ENCODE measurements at places on chromosomes 4 and X.

GRCh38 chr4:172584816-172585215, 583.8 kb upstream of the GALNT7 start:
- no peak for DNase-seq

DNA sequence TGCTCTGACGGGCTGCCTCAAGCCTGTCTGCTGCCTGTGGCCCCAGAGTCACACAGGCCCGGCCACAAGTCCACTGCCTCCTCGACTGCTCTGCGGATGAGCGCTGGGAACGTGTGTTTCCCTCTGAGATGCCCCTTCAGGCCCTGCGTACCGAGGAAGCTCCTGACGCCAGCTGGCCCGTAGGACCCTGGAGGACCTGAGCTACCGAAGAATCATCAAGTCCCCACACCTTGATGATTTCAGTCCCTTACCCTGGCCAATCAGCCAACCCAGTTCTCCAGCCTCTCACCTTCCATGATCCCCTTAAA, 96.6 kb upstream of the LRPAP1 start:
- DNase-seq: no peak

- no peak for DNase-seq
Measured at GRCh38 chr4:54525602-54526001, 132.2 kb upstream of the KIT start.

DNA sequence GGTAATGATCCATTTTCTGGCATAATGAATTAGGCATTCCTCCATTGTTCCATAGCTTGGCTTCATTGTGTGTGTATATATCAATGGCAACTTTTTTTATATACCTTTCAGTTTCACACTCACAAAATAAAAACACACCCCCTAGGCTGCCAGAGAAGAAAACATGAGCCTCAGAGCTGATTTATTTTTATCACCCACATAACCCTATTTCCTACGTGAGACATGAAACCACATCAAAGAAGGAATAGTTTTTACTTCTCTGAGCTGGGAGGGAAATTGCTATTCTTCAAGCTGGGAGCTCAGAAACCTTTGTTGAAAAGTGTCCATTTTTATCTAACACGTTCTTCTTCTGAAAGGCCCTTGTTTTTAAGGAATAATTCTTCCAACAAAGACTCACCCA, 126.7 kb upstream of the RAI2 start:
- no peak for DNase-seq

DNA sequence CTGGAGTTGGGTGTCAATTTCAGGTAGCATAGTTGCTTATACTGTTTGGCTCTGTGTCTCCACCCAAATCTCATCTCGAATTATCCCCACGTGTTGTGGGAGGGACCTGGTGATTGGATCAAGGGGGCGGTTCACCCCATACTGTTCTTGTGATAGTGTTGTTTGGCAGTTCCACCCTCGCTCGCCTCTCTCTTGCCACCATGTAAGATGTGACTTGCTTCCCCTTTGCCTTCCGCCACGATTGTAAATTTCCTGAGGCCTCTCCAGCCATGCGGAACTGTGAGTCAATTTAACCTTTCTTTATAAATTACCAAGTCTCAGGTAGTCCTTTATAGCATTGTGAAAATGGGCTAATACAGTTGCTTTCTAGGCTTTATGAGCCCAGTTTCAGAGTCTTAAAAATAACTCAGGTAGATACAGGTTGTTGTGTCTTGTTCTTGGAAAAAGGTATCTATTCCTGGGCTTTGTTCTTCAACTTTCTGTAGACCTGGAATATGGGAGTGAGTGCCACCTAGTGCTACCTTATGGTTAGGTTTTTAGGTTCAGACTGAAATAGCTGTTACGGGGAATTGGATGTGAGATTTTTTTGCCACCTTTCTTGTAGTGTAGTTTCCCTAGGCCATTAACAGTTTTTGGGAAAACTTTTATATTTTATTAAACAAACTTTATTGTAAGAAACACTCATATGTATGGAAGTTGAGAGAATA, 15.6 kb downstream of the PGK1 start:
- no peak for DNase-seq

DNA sequence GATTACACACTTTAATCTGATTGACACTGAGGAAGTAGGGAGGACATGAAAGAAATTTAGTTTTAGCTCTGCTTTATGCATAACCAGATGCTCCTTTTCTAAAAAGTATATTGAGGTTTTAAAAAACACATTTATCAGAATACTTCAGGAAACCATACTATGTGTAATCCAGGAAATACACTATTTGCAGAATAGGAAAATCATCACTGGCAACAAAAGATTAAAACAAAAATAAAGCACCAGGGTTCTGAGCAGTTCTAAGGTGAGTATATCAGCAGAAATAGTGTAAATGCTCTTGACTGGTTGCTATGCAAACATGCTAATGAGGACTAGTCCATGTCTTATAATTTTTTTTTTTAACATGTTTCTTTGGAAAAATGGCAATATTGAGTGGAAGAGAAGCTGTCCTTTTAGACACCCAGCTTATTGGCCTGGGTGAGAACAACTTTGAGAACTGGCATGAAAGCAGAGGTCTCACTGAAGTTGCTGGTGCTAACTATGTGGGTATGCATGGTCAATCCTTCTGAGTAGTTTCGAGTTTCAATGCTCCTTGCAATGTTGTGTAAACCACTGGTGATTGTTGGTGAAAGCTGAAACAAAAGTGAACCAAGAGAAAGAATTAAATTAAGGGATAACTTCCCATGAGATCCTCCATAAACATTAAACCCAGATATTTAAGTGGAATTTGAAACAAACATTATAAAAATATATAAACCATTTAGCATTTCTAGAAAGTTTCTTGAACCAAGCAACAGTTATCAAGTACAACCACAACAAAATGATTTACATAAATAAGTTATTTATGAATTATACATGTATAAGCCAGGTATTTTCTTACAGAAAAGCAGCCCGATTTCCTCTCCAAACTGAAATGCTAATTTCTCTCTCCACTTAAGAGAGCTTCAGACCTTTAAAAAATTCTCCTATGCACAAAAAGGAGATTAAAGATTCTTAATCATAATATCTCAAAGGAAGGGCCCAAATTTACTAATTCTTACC, 20.4 kb upstream of the SCD5 start:
- DNase-seq: no peak

GRCh38 chr4:145879598-145879997, 59.0 kb downstream of the ZNF827 start:
- DNase-seq: peak; percentile 14

- no peak for DNase-seq
Measured at GRCh38 chr4:114383721-114384120, 214.9 kb upstream of the UGT8 start.

DNA sequence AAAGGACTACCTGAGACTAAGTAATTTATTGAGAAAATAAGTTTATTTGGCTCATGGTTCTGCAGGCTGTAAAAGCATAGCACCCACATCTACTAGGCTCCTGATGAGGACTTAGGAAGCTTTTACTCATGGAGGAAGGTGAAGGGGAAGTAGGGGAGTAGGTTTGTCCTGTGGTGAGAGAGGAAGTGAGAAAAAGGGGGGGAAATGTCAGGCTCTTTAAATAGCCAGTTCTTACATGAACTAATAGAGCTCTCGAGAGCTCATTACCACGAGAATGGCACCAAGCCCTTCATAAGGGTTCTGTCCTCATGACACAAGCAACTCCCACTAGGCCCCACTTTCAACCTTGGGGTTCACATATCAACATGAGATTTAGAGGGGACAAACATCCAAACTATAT, 125.5 kb upstream of the NRK start:
- DNase-seq: no peak

DNA sequence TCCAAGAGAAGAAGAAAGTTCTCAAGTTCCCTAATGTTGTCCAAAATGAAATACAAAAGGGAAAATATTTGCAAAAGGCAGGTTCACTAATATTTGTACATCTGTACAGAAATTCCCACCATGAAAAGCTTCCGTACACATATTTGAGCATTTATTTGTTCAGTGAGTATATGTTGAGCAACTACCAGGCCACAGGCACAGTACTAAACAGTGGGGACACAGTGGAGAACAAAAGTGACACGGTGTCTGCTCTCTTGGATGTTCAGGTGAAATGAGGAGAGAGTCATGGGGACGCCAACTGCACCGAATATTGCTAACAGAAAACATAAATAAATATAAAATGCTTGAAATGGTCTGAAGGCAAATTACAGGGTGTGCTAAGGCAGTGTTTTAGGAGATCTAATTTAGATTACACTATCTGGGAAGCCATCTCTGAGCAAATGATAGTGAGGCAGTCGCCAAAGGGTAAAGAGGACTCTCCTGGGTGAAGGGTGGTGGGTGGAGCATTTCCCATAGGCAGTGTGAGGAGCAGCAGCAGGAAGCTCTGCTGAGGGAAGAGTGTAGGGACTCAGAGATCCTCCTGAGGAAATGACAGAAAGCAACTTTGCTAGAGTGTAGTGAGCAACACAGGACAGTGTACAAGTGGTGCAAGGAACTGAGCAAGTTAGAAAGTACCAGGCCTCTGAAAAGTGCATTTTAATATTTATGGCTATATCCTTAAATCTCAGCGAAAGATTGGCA, 375.2 kb downstream of the GALNTL6 start:
- DNase-seq: peak; percentile 56

DNA sequence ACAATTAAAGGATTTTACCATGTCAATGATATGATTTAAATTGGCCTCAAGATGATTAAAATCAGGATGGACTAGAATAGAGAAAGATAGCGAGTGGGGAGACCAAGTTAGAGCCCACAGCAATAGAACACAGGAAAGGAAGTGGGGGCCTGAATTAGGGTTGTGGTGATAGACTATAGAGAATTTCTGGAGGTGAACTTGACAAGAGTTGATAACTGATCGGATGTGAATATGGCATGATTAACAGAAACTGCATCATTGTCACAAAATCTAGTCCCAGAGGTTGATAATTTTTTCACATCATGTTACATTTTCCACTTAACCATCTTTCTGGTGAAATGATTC, 26.3 kb upstream of the TRPC3 start:
- DNase-seq: no peak

- DNase-seq: peak; percentile 71
Measured at GRCh38 chrX:84046403-84046984, 141.5 kb downstream of the RPS6KA6 start.

DNA sequence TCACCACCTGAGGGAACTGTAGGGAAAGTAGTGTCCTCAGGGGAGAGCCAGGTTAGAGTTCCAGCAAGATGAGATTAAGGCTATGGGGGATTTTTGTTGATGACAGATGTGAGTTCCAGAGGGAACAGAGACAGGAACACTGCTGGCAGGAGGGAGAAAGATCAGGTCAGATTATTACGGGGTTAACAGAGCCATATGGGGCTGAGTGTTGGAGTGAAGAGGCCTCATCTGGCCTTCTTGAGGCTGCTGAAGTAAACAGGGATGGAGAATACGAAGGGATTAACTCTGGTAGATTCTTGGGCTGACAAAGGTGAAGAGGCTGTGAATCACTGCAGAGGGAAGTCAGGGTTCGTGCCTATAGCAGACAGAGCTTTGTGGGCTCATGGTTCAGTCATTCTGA, 47.9 kb upstream of the POU4F2 start:
- no peak for DNase-seq

DNA sequence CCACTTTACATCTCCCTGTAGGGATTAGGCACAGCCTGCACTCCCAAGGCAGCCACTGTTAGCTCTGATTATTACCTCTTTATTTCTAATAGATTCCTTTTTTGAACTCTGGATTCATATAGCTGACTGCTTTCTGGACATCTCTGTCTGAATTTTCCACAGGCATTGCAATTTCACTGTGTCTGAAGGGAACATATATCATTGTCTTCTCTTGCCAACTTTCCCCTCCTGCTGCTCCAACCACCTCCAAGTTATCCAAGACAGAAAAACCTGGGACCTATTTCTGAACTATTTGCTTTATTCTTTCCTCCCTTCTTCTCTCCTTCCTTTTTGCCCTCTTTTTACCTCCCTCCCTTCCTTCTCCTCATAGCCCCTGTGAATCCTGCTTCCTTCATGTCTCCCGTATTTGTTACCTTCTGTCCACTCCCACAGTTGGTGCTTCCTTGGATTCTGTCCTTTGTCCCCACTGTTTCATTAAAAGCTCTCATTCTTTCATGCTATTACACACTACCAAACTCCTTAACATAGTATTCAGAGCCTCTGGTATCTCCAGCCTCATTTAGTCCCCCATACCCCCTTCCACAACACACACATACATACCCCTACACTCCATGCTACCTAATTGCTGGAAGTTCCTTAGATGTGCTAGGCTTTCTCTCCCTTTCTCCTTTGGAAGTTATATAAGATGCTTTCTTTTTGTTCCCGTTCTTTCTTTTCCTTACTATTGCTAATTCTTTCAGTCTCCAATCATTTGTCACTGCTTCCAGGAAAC, 34.7 kb downstream of the FGF2 start:
- no peak for DNase-seq

DNA sequence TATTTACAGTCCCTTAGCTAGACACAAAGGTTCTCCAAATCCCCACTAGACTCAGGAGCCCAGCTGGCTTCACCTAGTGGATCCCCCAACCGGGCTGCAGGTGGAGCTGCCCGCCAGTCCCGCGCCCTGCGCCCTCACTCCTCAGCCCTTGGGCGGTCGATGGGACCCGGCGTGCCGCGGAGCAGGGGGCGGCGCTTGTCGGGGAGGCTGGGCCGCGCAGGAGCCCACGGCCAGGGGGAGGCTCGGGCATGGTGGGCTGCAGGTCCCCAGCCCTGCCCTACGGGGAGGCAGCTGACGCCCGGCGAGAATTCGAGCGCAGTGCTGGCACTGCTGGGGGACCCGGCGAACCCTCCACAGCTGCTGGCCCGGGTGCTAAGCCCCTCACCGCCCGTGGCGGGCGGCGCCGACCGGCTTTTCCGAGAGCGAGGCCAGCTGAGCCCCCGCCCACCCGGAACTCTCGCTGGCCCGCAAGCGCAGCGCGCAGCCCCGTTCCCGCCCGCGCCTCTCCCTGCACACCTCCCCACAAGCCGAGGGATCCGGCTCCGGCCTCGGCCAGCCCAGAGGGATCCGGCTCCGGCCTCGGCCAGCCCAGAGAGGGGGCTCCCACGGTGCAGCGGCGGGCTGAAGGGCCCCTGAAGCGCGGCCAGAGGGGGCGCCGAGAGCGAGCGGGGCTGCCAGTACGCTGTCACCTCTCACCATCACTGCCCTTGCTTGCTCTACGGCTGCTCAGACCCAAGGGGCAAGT, 39.4 kb downstream of the WFS1 start:
- peak; percentile 92 for DNase-seq

GRCh38 chr4:116027311-116027710, 913.9 kb upstream of the NDST4 start:
- DNase-seq: no peak

- no peak for DNase-seq
Measured at GRCh38 chr4:94831607-94832006, 73.9 kb downstream of the BMPR1B start.

DNA sequence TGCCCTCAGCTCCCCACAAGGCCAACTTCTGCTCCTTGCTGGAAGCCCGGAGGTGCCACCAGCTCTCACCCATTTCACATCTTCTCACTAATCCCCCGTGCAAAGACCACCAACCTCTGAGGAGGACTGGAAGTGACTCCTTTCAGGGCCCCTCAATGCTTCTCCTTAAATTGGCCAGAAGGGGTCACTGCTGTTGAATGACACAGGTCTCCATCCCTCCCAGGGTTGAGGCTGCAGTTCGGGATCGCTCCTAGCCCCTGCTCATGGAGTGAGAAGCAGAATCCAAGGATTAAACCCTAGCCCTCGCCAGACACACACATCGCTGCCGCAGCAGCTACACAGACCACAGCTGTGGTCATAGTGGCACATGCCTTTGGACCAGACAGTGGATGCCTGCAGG, 279.5 kb upstream of the TAPT1 start:
- DNase-seq: peak; percentile 80
